ENCODE measurements at places on chromosomes 7 and 10.

- no peak for DNase-seq
Measured at GRCh38 chr7:144738708-144739314, 97.0 kb downstream of the TPK1 start.

GRCh38 chr10:86261941-86262687, 104.5 kb downstream of the GRID1 start:
- DNase-seq = no peak

GRCh38 chr10:68526634-68527307, 552 bp downstream of the SLC25A16 start:
- no peak for DNase-seq

GRCh38 chr10:132587175-132587574, 49.6 kb downstream of the INPP5A start:
- no peak for DNase-seq

DNA sequence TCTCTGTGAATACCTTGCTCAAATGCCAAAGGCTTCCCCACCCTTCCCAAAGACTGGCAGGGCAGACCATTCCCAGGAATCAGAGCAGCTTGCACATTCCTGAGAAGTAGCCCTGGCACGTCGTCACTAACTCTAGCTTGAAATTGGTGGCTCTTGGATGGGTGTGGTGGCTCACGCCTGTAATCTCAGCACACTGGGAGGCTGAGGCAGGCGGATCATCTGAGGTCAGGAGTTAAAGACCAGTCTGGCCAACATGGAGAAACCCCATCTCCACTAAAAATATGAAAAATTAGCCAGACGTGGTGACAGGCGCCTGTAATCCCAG, 108.2 kb upstream of the MPP7 start:
- no peak for DNase-seq

GRCh38 chr7:108211382-108212201, 81.4 kb upstream of the LAMB4 start:
- DNase-seq = no peak

DNA sequence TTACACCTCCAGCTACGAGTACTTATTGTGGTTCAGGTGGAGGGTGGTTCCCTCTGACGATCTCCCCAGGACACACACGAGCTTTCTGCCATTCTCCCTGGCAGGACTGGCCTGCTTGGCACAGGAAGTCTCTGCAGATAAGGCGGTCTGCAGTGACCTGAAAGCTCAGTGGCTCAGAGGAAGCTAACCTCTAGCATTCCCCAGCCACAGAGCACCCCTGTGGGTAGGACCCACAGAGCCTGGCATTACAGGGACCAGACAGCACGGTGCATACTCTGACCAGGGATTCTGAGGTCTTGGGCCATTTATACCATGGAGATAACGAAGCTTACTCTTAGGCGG, 1.9 kb upstream of the GPR146 start:
- DNase-seq = no peak

- DNase-seq = no peak
Measured at GRCh38 chr10:30823651-30824050, 194.1 kb upstream of the LYZL2 start.

GRCh38 chr7:115747174-115747573, 283.4 kb downstream of the TFEC start:
- DNase-seq = no peak

DNA sequence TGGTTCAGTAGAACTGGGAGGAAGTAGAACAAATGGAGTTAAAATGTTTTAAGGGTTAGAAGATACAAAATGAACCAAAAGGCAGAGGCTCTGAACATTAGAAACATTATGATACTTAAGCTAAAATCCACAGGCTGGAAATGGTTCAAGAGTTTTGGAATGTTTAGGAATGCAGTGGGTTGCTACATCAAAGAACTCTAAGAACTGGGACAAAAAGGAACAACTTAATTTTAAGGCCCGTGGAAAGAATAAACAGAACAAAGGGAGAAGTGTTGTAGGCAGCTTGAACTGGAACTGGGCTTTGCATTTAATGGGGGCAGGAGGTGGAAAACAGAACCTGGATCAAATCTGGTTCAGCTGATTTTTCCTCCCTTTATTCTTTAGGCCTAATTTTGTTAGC, 3.5 kb upstream of the C7orf25 start:
- no peak for DNase-seq

GRCh38 chr7:55081068-55081467, 62.3 kb downstream of the EGFR start:
- no peak for DNase-seq

GRCh38 chr10:43819464-43820230, 171.0 kb upstream of the ZNF32 start:
- DNase-seq = no peak

GRCh38 chr10:80786322-80786721, 248.6 kb downstream of the SH2D4B start:
- no peak for DNase-seq

- no peak for DNase-seq
Measured at GRCh38 chr7:92837000-92837749, 802 bp upstream of the CDK6 start.

DNA sequence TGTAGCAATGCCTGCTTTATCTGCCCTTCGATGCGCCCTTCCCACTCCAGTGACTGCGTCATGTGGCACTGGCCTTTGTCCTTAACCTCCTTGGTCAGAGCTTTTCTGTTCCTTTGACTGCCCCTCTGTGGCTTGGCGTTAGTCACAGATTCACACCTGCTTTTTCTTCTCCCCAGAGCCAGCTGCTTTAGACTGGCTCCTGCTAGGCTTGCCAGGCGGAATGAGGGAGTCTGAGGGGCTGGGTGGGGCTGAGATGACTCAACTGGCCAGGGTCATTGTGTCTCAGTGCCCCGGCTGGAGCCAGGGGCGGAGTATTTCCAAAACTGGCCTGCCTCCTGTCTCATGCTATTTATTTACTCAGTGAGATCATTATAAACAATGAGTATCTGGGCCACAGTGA, 194.1 kb downstream of the EMX2 start:
- DNase-seq = no peak

- DNase-seq = no peak
Measured at GRCh38 chr10:62626817-62627216, 177.7 kb upstream of the ADO start.

Data from stimulated activated CD8-positive, alpha-beta memory T cell treated with anti-CD3 and anti-CD28 coated beads, Interleukin-4, amount 100 ng/mL, for 4 hours (primary cell).